Breast epithelium (tissue), 4 donors: ENCODE measurements at places on chromosomes 4 and X. TPM values are rescaled to one million over a fixed set of nuclear protein-coding genes. Genes with fewer than 3 reads are reported as not detected.

- no peak for DNase-seq
These were observed 303.7 kb upstream of the IRS4 start for GRCh38 chrX:109040057-109040456.

GRCh38 chrX:120244735-120245498 lies 5.7 kb upstream of the ZBTB33 start:
- DNase-seq, result peak; percentile 72

Gene LNX1
- total RNA-seq, result 22.6 TPM

DNA sequence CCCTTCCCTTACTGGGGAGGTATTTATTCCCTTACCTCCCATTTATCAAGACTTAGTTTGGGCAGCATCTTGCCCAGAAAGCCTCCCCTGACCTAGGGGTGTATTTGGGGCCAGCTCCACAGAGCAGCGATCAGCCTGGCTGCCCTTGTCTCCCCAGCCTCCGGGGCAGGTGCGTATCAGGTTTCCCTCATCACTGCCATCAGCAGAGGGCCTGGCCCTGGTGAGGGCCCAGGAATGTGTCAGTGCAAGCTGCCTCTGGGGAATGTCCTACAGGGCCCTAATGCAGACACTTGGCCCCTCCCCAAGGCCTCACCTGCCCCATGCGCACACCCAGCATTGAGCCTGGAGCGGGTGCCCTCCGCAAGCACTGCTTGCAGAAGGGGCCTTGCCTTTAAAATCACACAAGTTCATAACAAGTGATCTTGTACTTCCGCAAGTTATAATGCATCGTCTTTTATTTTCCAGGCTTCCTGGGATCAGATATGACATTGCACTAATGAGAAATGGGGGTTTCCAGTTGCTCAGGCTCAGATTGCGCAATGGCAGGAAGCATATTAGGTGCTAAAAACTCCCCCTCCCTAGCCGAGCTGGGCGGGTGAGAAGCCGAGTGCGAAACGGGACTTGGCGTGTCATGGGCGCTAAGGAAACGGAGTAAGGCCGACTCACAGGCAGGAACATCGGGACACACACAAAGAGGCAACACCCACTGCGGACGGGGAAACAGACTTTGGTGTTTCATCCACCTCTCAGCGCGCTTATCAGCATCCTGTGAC lies 25.4 kb upstream of the AFAP1 start:
- DNase-seq, result no peak

- no peak for DNase-seq
These were observed 62.0 kb upstream of the MAP3K15 start for GRCh38 chrX:19577181-19577810.

GRCh38 chr4:23814587-23814986 lies 75.3 kb downstream of the PPARGC1A start:
- DNase-seq, result no peak

DNA sequence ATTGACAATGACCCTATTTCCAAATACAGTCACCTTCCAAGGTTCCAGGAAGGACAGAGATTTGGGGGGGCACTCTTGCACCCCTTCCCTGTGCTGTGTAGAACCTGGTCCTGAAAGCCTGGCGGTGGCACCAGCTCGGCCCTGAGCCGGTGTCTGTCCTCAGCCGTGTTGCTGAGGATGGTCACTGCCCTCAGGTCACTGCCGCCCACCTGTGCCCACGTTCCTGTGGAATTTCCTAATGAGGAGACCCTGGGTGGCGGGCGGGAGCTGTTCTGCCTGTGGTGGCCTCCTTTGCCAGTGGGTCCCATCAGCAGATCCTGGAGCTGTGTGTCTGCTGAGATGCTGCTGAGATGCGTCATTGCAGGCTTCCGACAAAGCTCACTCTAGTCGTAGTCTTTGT lies 32.9 kb downstream of the NELFA start:
- DNase-seq, result no peak
